ENCODE measurements at places on chromosomes 5 and 9.

DNA sequence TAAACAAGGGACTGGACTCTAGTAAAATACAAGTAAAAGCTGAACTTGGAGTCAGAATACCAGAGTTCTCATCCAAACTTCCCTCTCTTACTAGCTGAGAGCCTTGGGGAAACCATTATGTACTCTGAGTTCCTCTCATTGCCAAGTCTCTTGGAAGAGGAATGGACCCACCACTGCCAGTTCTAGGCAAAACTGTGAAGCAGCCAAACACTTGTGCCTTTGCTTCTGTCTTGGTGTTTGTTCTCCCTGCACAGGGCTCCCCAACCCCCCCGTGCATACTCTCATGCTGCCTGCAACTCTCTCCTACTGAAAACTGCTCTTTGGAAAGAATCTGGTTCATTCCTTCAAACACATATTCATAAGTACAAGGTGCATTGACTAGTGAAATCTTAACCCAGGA is 102.6 kb downstream of the PDZD2 start:
- DNase-seq: no peak

GRCh38 chr9:119420231-119420630 is 51.0 kb upstream of the BRINP1 start:
- no peak for DNase-seq

DNA sequence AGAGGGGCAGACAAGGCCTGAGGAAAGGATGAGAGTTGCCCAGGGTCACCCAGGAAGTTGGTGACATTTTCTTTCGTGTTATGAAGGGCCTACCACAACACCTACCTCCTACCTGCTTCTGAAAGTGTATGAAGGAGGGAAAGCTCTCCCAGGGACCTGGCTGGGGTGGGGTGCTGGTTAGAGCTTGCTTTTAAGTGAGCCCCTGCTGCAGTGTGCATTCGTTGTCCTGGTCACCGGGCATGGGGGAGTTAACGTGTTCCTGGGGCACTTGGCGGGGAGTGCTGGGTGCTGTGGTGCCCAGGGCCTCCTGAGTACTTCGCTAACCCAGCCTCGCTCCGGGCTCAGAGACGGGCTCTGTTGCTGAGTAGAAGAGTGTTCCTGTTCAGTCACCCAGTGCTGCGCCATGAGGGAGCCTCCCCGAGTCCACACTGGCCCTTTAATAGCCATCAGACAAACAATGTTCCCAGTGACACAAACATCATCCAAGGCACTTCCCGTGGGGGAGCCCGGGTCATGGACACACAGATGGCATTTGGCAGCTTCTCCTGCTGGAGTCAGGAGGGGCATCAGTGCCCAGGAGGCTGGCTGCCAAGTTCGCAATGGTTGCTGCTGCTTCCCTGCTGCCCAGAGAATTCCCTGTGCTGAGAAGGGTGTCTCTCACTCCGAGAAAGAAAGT is 85.7 kb downstream of the AMBP start:
- DNase-seq: no peak

DNA sequence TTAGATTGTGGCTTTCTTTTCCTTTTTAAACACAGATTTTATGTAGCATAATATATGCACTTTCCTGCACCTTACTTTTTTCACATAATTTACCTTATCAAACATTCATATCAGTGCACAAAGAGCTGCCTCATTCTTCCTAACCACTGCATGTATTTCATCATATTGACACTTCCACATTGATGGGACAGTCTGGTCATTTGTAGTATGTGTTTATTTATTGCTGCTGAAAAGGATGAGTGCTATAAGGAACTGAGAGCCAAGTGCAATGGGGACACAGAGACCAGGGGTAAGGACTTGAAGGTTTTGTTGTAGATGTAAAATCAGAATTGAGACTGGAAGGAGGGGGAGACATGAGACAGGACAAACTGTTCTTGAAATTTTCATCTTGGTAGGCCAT is 193.8 kb downstream of the SMARCA2 start:
- no peak for DNase-seq

GRCh38 chr5:39169081-39169480 is 50.3 kb downstream of the FYB1 start:
- DNase-seq: no peak

- DNase-seq: no peak
Observed at GRCh38 chr5:154816891-154817492, 33.4 kb downstream of the FAXDC2 start.

GRCh38 chr9:121455527-121456239 is 44.0 kb downstream of the GGTA1 start:
- DNase-seq: no peak

GRCh38 chr5:159619826-159620225 is 289.5 kb upstream of the IL12B start:
- DNase-seq: no peak

DNA sequence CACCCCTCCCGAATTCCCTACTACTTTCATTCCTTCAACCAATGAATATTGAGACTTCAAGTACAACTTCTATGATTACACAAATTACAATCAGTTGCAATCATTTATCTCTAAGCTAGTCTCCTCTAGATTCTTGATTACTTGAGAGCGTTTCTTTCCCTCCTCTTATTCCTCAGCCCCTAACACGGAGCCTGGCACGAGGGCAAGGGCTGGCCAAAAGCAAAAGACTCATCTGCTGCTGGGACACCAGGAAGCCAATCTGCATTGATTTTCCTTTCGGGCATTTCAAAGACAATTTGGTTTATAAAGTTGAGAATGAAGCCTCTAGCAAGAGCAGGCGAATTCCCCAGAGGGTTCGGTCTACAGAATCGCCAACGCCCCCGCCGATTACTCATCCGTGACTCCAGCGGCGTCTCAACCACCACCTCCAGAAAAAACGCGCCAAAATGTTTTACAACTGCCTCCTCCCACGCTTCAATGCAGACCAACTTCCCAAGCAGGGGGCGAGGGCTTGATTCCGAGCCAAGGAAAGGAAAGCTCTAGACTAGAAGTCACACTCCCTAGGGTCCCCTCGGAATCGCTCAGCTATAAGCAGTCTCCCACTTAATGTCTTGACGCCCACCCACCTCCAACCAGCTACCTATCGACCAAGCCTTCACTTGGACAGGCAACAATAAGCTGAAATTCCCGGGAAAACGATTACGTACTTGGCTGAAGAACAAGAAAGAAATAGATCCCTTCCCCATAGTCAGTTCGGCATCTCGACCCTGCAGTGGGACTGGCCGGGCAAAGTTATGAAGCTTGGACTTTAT is 1.5 kb downstream of the PCSK1 start:
- DNase-seq: no peak

GRCh38 chr9:78295177-78295575 is 1.7 kb upstream of the PSAT1 start:
- DNase-seq: no peak

DNA sequence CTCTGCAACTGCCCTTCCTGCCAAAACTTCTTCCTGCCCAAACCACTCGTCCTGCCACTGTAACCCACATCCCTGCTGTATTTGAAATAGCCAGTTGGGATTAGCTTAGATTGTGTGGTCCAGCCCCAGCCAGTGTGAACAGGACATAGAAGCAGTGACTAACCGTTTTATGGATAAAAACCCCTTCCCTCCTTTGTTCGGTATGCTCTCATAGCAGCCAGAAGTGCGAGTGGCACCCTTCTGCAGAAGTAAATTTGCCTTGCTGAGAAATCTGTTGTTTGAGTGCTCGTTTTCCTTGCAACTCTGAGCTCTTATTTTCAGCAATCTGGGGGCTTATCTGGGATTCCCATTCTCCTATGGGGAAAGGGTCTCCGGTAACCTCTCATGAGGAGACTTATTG is 470.0 kb downstream of the PRDM9 start:
- no peak for DNase-seq

GRCh38 chr5:166582416-166582815 is 1709.0 kb upstream of the WWC1 start:
- DNase-seq: no peak

DNA sequence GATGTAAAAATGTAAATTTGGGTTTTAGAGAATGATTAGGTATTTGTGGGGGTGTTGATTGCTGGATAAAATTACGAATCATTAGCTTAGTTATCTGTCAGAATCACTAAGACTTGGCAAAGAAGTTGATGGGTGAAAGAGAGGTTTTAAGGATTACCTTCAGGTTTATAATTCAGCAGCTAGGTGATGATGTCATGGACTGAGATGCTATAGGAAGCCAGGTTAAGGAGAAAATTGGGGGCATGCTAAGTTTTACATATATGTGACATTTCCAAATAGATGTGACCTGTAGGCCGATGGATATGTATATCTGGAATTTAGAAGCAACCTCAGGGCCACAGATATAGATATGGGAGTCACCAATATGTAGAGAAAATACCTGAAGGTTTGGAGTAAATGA is 228.0 kb downstream of the FER start:
- DNase-seq: no peak

DNA sequence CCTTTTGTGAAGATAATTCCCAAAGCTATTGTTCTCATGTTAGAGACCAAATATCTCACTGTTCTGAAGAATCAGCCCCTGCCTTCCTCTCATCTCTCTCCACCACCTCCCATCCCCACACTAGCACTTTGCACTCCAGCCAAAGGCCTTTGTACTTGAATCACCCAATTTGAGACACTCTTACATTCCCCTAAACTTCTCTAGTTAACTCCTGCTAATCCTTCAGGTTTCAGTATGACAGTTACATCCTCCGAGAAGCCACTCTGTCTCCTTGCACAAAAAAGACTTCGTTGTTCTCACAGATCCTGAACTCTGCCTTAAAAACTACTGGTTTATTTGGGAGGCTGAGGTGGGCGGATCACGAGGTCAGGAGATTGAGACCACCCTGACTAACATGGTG is 227.5 kb downstream of the PIK3R1 start:
- DNase-seq: no peak

DNA sequence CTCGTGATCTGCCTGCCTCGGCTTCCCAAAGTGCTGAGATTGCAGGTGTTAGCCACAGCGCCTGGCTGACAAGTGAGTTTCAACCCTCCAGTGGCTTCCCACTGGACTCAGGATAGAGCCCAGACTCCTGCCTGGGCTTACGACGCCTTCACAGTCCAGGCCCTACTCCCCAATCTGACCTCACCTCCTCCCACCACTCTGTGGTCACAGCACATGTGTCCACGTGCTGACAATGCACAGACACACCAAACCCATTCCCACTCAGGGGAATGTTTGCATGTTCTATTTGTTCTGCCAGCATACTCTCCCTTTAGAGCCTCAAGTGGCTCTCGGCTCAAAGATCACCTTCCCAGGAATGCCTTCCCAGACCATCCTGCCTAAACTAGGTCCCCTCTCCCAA is 31.1 kb upstream of the TRIM14 start:
- no peak for DNase-seq

- DNase-seq: no peak
Observed at GRCh38 chr9:114546851-114547250, 40.7 kb upstream of the ATP6V1G1 start.

DNA sequence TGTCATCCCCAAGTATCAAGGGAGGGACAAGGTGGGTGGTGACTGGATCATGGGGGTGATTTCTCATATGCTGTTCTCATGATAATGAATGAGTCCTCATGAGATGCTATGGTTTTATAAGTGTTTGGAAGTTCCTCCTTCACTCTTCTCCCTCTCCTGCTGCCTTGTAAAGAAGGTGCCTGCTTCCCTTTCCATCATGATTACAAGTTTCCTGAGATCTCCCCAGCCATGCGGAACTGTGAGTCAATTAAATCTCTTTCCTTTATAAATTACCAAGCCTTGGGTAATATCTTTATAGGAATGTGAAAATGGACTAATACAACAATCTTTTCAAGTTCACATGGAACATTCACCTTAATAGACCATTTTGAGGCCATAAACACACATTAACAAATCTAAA is 21.5 kb upstream of the DOCK2 start:
- DNase-seq: no peak

GRCh38 chr5:100900142-100900795 is 2.8 kb downstream of the ST8SIA4 start:
- peak; percentile 22 for DNase-seq

DNA sequence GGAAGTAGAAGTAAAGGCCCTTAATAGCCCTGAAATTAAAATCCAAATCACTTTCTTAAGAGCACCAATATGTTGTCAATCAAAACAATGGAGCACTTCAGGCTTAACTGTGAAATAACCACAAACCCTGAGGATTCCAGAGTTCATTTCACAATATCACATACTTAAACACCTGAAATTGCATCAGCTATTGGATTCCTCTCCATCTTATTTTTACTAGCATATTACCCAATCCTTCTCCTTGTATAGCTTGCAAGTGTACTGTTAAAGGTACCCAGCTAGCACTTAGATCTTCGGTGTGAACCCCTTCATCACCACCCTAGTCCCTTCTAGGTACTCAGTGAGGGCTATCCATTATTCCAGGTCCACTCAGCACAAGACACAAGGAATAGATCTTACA is 287.3 kb downstream of the EFNA5 start:
- DNase-seq: no peak

- no peak for DNase-seq
Observed at GRCh38 chr9:128151309-128152132, 2.3 kb downstream of the LCN2 start.

- no peak for DNase-seq
Observed at GRCh38 chr5:132222649-132223038, 5.0 kb downstream of the P4HA2 start.

DNA sequence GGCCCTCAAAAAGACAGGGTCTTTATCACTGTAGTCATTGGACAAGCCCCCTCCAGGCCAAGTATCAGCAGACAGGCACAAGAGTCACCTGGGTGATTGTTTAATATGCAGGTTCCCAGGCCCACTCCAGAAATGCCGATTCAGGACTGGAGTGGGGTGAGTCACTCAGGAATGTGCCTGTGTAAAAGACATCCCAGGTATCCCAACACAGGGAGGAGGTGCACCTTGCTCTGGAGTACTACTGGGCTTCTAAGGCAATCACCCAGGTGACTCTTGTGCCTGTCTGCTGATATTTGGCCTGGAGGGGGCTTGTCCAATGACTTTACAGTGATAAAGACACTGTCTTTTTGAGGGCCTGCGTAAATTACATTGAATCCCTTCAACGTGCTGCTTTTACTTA is 40.6 kb downstream of the ACTL7B start:
- no peak for DNase-seq

- DNase-seq: no peak
Observed at GRCh38 chr5:151156507-151157420, 815 bp downstream of the ANXA6 start.
